ENCODE measurements at places on chromosomes 4 and X. TPM values are rescaled to one million over a fixed set of nuclear protein-coding genes. Genes with fewer than 3 reads are reported as not detected.

Gene GPC4
- not detected for polyA plus RNA-seq

Gene TRIM60
- polyA plus RNA-seq = not detected

Gene OTUD6A
- polyA plus RNA-seq = not detected

Gene NPY5R
- not detected for polyA plus RNA-seq

Gene ZNF711
- polyA plus RNA-seq = 3.7 TPM
